ENCODE measurements at places on chromosomes 7 and 10.
A peak's percentile ranks its signal among the peaks of the same experiment; 100 is the strongest.

GRCh38 chr7:99791667-99792369 is 7.8 kb upstream of the CYP3A4 start:
- no peak for DNase-seq

DNA sequence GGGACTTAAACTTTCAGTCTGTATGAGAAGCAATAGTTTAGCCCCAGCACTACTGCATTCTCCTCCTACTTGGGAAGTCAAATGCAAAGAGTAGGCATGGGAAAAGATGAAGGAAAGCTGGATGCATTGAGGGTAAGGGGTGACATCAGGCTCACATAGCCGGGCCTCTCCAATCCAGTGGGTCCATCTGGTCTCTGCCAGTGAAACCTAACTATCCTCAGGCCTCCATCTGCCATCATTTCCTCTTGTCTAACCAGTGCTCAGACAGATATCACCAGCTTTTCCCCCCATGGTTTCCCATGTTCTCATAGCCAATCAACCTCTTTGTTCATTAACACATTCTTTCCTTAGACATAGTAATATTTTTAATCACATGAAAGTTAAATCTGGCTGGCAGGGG is 118.3 kb downstream of the DGKI start:
- DNase-seq, result no peak

DNA sequence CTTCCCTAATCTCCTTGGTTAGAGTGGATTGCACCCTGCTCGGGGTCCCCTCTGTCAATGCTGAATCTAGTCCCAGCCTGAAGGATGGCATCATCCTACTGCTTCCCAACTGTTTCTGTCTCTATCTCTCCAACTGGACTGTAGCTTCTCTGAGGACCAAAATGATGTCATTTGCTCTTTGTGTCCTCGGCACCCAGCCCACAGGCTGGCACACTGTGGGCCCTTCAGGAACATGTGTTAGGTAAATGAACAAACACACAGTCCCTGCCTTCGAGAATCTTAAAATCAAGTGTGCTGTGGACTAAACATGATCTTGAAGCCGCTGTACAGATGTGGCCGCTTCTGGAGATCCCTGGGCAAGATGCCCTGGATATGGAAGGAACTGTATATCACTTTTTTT is 5.0 kb upstream of the CDH23 start:
- DNase-seq, result no peak

DNA sequence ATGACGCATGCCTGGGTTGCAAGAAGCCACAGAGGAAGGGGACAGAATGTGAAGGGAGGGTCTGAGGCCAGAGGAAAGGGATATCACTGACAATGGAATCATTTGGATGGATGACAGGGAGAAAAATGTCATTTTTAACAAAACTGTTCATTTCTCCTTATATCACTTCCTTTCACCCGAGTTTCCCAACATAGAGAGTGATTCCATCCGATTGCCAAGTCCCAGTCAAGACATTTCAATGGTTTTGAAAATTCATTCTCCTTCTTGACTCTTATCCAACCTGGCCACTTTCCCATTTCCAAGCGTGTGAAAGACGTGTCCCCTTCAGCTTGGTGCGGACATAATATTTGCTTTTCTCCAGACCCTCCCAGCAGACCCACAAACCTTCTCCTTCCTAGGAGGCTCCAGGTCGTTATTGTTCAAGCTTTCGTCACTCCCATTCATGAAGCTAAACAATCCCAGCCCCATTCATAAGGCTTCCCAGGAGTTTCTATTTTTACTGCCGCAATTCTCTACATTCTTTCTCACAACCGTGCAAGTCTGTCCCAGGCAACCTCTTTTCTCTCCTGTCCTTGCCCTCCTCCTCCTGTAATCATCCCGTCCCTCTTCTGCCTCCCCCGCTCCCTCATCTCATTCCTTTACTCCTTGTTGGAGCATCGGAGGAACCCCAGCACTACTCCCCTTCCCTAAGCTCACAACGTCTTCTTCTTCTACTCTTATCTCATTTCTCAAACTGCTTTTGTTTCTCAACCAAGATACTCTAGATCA is 301.3 kb upstream of the KLF6 start:
- peak; percentile 37 for DNase-seq

GRCh38 chr10:11527691-11528255 is 83.7 kb downstream of the USP6NL start:
- DNase-seq, result no peak

GRCh38 chr7:145919712-145920111 is 196.9 kb upstream of the CNTNAP2 start:
- DNase-seq, result no peak

- no peak for DNase-seq
These were observed 107.0 kb upstream of the AKR1E2 start for GRCh38 chr10:4719036-4719435.

- no peak for DNase-seq
These were observed 32.0 kb downstream of the SEMA3A start for GRCh38 chr7:84162584-84162983.

GRCh38 chr7:19305698-19306097 is 160.5 kb upstream of the FERD3L start:
- no peak for DNase-seq

DNA sequence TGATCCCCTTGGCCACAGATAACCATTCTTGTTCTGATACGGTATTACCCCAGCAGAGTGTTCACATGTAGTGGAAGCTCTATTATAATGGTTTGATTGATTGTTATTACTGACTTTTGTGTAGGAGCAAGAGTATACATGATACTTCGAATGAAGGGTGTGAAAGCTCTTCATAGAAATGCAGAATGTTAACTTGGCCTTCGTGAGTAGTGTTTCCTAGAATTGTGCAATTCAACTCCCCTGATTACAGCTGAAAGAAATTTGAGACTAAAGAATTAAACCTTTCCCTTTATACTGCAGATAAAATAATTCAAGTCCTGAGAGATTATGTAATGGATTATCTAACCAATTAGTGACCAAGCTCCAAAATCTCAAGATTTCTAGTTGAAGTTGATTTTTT is 38.2 kb downstream of the MKLN1 start:
- DNase-seq, result no peak

- peak; percentile 66 for DNase-seq
These were observed 32.6 kb upstream of the UNCX start for GRCh38 chr7:1200045-1200444.

DNA sequence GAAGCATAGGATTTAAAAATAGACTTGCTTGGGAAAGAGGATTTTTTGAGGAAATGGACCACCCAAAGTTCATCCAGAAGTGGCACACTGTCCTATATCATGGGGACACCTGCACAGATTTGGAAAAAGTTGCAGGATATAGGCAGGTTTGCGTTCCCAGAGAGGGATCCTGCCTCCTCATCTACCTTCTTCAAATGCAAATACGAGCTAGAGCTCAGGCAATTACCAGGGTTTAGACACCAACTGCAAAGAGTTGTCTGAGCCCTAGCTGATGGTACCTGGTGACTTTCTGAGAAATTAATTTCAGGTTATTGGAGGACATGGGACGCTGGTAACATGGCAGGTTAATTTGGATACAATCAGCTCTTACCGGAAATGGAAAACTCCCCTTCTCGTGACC is 423.7 kb upstream of the MTPN start:
- no peak for DNase-seq

- DNase-seq, result no peak
These were observed 27.3 kb downstream of the GNG11 start for GRCh38 chr7:93948873-93949272.

- no peak for DNase-seq
These were observed 20.2 kb upstream of the PAPSS2 start for GRCh38 chr10:87639493-87639892.

- DNase-seq, result no peak
These were observed 124.9 kb downstream of the OAT start for GRCh38 chr10:124293616-124294449.

DNA sequence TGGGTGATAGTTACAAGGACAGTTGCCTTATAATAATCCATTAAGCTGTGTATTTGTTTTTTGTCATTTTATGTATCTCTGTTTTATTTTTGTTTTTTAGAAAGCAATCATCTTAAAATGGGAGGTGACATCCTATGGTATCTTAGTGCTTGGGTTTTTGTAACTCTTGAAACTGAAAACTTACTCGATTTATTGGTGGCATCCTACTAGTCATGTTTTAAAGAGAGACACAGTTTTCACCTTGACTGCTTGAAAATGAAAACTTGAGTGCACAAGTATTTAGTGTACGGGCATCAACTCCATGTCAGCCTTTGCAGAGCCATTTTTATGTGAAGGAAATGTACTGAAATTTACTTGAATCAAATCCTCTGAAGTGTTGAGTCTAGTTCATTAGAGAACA is 103.8 kb upstream of the SAMD8 start:
- no peak for DNase-seq

DNA sequence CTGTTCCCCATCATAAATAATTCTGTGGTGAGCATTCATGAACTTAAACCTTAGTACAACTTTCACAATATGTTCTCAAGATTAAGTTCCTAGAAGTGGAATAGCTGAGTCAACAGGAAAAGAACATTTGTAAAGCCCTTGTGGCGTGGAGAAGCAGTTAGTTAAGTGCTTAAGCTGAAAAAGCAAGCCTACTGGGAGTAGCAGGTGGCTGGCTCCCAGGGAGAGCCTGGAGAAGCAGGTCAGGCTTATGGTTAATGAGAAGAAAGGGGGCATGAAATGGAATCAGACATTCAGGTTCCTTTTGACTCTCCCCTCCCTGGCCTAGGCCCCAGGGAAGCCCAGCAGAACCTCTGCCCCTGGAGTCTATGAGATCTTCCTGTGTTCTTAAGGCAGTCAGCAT is 35.3 kb downstream of the VSTM4 start:
- DNase-seq, result no peak

DNA sequence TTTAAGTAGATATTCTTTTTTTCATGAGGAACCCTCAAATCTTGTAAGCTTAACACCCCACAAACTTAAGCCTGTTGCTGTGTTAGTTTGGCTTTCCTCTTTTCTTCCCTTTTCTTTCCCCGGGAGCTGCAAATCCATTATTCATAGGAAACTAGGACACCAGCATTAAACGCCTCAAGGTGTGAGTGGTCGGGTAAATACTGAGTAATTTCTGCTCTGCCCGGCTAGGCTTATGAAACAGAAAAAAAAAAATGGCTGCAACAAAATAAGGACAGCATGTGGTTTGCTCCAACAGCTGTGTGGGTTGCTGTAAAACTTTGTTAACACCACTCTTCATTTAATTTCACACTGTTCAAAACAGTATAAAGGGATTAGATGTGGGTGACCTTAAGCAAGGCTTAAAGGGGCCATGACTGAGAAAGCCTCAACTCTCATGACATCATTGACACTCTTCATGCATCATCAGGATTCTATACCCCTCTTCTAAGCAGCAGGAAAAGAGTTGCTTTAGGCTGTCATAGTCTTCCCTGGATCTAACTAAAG is 104.1 kb downstream of the AOAH start:
- no peak for DNase-seq

GRCh38 chr7:16211402-16211925 is 209.9 kb downstream of the CRPPA start:
- DNase-seq, result no peak

GRCh38 chr10:69816521-69816920 is 14.8 kb downstream of the COL13A1 start:
- DNase-seq, result no peak

- DNase-seq, result no peak
These were observed 52.2 kb upstream of the SEC61G start for GRCh38 chr7:54811041-54811845.

DNA sequence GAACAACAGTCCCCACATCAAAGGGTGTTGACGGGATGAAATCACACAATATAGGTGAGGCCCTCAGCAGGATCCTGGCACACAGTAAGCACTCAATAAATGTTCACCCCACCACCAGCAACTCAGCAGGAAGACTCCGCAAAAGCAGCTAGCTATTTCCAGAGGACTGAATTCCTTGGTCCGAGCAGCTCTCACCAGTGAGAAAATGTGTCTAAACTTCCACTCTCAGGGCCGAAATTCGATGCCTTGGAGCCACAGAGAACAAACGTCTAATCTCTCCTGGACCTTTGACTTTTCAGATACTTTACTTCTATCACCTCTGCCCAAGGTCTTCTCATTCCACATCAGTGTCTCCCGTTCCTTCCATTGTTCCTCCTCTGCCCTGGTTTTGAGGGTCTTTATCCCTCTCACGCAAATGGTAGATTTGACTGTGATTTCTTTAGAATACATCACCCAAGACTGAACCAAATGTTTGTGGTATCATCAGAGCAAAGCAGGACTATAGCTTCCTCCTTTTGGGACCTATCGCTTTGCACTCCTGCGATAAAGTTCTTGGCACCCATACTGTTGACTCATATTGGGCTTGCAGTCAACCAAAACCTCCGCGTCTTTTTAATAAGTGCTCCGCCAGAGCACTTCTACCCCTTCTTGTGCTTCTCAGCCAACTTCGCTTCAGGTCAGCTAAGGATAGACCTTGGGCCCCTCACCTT is 903 bp upstream of the NT5C2 start:
- no peak for DNase-seq

- no peak for DNase-seq
These were observed 16.6 kb downstream of the IDI2 start for GRCh38 chr10:1009071-1009494.

GRCh38 chr10:77873536-77874380 is 52.8 kb downstream of the DLG5 start:
- no peak for DNase-seq

All from right hindlimb (tissue), 1 donor.